Stimulated activated CD4-positive, alpha-beta T cell treated with anti-CD3 and anti-CD28 coated beads, Interleukin-2, amount 100 ng/mL, for 48 hours (primary cell): ENCODE measurements at places on chromosomes 1 and 21.

DNA sequence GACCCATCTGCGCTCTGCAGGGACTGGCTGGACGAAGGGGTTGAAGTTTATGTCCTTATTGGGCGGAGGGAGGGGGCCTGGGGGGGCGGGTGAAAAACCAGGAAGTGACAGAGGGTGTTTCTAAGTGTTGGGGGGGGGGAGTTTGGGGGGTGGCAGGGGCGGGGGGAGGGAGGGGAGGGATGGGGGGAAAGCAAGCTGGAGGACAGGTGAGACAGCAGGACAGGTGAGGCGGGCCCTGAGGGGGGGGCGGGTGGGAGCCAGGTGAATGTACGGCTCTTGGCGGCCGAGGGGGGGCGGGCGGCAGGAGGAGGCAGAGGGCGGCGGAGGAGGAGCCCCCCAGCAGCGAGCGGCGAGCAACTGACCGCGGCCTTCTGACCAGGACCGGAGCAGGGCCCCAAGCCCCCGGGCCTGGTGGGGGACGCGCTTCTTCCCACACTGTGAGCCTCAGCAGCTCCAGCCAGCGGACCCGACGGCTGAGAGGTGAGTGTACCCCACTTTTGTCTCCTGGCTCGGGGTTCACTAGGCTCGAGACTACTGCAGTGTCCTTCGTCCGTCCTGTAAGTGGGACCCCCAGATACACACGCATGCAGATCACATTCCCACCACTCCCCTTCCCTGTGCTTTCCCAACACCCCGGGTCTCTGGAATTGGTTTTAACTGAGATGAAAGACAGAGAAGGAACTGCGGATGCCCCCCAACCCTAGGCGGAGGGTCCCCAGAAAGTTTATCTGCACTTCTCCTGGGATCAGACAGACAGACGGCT lies at the start of gene ZBTB7B:
TSS of gene ZBTB7B (plus strand) at position 339 of the 763 bp plus-strand sequence. CDS start 11,859 bp downstream, outside the sequence.
- no peak for DNase-seq

- no peak for DNase-seq
Measured at GRCh38 chr1:213686983-213687382, 300.8 kb upstream of the PROX1 start.

DNA sequence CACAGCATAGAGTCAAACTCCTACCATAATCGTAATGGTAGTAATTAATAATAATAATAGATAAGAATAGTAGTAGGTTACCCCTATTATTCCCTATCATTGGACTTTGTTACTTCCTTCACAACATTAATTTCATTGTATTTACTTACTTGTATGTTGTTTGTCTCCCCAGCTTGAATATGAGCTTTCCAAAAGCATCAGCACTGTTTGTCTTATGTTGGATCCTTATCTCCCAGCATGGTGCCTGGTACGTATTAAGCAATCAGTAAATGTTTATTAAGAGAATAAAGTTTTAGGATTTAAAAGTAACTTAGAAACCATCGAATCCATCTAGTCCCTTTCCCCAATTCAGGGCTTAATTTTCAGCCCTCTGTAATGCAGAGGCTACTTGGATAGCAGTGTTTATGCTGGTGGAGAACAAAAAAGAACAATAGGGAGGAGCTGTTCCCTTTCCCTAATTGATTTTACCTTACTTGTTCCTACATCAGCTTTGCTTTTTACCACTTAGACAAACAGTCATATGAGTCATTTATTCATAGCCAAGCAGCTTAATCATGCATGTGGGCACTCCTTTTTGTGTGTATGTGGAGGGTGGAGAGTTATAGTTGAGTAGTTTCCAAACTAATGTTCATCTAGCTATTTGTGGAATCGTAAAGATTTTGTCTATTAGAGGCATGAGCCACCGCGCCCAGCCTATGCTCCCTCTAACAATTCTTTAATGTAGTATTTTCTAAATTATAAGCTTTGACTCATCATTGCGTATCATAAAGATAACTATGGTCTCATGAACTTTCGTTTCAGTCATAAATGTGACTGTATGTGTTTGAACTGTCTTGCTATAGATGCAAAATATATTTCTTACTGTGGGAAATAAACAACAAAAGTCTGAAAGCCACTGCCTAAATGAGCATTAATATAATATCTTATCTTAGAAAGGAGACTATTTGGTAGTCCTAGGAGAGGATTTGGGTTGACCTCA lies 20.9 kb upstream of the DR1 start:
- DNase-seq: no peak

DNA sequence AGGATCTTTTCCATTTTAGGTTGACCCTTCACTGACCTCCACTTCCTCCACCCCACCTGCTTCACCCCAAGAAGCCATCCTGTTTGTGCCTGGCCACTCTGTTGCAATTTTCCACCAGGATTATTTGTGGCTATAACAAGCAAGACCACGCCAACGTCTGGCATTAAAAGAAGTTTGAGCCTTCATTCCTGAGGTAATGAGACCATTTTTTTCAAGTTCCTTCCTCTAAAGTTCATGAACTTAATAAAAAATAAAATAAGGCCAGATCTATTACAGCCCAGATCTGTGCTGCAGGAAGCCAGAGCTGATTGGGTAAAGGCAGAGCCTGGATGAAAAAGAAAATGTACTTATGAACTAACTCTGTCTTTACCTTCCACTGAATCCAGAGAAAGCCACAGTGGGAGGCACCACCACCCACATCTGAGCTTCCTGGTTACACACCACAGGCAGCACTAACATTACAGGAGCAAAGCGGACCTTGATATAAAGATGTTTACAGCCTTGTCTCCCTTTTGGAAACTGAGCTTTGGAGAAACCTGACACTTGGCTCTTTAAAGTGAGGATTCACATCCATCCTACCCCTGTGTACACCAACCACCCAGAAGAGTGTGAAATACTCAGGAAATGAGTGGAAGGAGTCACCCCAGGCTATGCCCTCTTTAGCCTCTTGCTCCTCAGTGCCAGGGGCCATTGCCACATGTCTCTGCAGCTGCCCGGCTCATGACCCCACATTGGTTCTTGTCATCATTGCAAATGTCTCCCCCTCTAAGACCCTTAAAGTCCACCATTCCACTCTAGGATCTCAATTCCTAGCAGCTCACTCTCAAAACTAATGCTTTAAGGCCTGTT lies 293.6 kb downstream of the PLPP3 start:
- DNase-seq: no peak

GRCh38 chr1:246587032-246587431 lies 20.8 kb downstream of the CNST start:
- no peak for DNase-seq

DNA sequence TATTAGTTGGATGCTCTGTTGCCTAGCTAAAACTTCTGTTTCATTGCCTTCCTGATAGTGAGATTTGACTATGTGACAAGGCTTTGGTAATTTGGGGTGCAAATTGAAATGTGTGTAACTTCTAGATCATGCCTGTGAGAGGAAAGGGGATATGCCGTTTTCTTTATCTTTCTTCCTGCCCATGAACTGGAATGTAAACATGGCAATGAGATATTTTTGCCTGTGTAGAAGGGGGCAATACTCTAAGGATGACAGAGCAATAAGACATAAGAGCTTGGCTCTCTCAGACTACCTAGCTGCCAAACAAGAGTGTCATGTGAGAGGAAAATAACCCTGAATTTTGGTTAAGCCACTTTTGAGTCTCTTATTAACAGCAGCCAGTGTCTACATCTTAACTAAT lies 49.7 kb downstream of the RAP1A start:
- no peak for DNase-seq

DNA sequence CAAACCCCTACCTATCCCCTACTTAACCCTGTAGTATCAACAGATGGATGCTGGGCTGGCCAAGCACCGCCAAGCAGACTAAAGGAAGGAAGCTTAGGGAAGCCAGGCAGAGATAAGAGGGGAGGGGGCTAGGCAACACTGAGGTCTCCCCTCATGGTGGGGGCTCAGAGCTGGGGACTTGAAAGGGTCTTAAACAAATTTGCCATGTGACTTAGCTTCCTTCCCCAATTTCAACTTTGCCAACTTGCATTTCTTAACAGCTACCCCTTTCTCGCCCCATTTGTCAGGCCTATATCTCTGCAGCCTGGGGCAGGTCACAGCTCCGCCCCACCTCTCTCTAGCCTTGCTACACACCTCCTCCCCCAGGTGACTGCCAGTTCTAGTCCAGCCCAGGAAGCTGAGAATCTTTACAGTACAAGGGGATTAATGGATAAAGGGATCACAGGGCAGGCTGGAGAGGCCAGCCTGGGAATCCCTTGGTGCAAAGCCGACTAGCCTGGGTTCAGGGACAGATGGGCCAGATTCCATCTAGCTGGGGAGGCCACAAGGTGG lies 3.4 kb downstream of the KIF21B start:
- DNase-seq: no peak

DNA sequence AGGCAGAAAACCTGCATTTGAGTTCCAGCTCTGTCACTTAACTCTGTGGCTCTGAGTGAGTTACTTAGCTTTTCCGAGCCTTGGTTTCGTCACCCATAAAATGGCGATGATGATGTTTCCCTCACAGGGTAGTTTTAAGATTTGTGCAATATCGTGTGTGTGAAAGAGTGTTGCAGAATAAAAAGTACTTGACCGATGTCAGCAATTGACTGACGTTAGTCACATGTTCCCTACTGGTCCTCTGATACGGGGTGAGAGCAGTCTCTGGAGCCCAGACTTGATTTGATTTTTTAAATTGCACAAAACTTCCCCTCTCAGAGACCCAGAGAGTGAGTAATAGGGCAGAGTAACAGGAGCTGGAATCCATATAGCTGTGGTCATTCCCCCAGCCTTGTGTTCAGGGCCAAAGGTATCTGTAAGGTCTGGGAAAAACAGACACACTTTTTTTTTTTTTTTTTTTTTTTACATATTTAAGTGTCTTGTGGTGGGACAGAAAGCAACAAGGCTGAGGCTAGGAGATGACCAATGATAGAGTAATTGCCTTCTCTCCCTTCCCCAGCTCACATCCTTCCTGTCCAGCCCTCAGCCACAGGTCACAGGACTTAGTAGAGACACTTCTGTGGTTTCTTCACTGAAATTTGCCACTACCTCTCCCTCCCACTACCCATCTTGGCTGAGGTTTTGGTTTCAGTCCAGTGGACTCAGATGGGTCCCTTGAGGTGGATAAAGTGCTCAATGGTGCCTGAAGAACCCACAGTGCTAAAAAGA lies 2.0 kb downstream of the FCER1G start:
- no peak for DNase-seq

- no peak for DNase-seq
Measured at GRCh38 chr1:232622378-232622777, 7.6 kb downstream of the SIPA1L2 start.

- no peak for DNase-seq
Measured at GRCh38 chr1:203799157-203799556, 3.7 kb downstream of the ZBED6 start.

- DNase-seq: no peak
Measured at GRCh38 chr1:113663165-113663951, 95.9 kb downstream of the PHTF1 start.

DNA sequence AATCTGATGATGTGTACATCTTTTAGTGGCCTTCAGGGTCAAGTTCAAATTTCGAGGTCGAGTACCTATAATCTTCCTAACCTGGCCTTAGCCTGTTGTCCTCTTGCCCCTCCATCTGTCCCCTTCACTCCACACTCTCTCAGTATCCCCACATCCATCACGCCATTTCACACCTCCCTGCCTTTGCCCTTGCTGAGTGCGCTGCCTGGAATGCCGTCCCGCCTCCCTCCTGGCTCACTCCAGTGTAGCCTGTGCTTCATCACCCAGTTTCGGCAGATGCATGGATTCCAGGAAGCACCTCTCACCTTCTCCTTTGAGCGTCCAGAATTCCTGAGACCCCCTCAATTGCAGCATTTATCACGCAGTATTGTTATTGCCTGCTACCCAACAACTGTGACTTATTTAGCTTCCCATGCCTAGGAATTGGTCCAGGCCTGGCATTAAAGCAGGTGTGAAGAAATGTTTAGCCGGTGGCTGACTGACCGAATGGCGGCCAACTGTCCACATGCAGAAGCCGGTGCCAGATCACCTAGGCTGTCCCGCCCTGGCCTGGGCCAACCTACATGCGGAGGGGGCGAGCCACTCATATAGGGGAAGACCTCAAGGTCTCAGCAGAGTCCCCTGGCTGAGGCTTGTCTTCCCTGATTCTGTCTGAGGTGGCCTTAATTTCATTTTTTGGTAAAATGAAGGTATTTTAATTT lies 34.5 kb downstream of the MYOM3 start:
- DNase-seq: no peak

GRCh38 chr1:111236379-111236778 lies 8.9 kb downstream of the CHI3L2 start:
- DNase-seq: no peak

DNA sequence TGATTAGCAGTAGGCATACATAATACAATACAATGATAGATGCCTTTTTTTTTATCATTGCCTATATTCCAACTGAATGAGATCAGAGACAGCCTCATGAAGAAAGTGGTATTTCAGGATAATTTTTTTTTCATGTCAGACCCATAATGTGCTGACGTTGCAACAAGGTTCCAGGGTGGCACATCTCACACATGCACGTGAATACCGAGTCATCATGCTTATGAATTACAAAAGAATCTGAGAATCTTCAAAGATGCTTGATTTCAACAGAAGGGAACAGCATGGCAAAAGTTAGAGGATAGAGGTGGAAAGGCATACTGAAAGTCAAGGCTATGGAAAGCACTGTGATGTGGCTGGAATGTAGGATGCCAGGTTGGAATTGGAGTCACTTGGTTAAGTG lies 5.0 kb upstream of the RNF11 start:
- no peak for DNase-seq

GRCh38 chr1:40422630-40423263 lies 27.5 kb upstream of the ZFP69B start:
- DNase-seq: no peak

DNA sequence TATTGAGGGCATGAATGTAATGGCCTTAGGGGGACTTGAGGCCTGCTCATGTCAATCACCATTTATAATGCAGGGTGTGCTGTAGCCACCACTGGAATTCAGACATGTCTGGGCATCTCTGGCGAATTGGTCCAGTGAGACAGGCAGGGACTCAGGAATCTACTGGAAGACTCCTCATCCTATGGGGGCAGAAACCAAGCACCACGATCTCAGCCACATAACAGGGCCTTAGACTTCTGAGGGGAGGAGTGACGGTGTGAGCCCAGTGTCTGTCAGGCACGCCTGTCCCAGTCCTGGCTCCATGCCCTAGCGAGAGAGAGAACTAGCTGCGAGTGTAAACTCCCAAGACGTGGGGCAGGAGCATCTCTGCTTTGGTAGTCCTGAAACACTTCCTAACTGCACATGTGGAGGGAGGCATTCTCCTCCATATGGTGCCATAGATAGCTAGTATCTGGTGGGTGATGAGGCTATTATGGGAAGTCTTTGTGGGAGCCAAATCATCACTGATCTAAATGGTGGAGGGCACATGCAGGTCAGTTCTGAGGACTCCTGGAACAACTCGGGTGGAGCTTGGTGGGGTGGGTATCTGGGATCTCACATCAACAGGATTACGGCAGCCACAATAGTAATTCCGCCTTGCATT lies 29.8 kb upstream of the KIAA0040 start:
- DNase-seq: no peak
